Putamen (tissue), 1 donor: ENCODE measurements at places on chromosomes 1 and 21.

- no peak for DNase-seq
Measured at GRCh38 chr1:172148213-172148612, 272.3 kb upstream of the C1orf105 start.

GRCh38 chr1:53145619-53145941 lies 3.1 kb upstream of the SLC1A7 start:
- no peak for DNase-seq

DNA sequence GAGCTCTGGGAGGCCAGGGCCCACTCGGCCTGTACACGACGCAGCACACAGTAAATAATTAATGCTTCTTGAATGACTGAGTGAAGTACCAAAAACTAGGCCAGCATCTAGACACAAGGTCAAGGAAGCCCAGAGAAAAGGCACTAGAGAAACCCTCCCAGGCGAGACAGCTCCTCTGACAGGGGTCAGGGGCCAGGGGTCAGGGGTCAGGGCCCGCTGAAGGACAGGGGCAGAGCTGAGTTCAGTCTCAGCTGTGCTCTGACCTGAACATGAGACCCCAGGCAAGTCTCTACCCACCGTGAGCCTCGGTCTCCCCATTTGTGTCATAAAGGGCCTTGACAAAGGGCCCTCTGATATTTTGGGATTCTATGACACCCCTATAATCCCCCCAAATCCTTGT lies 56.4 kb downstream of the LDLRAD2 start:
- DNase-seq = no peak

- no peak for DNase-seq
Measured at GRCh38 chr1:218546314-218546713, 201.2 kb downstream of the TGFB2 start.

- no peak for DNase-seq
Measured at GRCh38 chr1:235101558-235102258, 26.9 kb downstream of the TOMM20 start.

- DNase-seq = no peak
Measured at GRCh38 chr21:27532076-27532475, 565.2 kb upstream of the ADAMTS5 start.

DNA sequence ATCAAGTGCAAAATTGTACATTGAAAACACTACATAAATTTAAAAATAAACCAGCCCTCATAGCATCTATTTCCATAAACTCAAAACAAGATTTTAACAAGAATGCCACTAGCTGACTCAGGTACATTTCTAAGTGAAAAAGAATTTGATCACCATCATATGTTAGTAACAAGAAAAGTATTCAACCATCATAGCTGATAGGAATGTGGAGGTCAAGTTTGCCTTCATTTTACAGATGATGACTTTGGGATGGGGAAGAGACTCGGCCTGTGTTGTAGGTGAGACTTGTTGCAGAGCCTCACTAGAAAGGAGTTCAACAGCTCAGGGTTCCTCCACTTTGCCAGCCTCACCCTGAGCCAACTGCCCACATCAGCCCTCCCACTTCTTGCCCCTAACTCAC lies 318.8 kb upstream of the FAM78B start:
- DNase-seq = no peak

DNA sequence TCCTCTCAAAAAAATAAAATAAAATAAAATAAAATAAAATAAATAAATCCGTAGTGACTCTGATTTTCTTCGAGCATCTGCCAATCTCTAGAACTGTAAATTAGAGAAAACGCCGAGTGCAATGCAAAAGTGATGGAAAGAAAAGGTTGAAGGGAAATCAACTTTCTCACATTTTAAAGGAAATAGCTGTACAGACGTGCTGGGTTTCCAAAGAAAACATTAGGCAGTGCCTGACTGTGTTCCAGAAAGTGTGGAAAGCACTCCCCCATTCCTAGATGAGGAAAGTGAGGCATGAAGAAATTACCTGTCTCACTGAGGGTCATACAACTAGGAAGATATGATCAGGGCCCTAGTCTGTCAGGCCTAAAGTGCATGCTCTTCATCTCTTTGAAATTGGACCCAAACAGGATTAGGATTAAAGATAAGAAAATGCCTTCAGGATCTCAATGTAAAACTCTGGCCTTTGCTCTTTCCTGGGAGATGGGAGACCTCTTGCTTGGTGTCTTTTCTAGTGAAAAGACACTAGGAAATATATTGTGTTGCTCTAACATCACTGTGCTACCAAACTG lies 1.8 kb upstream of the PTPN14 start:
- no peak for DNase-seq

GRCh38 chr1:150876119-150876454 lies 312 bp downstream of the ARNT start:
- no peak for DNase-seq

GRCh38 chr1:228937851-228938536 lies 202.7 kb downstream of the RHOU start:
- peak; percentile 30 for DNase-seq

DNA sequence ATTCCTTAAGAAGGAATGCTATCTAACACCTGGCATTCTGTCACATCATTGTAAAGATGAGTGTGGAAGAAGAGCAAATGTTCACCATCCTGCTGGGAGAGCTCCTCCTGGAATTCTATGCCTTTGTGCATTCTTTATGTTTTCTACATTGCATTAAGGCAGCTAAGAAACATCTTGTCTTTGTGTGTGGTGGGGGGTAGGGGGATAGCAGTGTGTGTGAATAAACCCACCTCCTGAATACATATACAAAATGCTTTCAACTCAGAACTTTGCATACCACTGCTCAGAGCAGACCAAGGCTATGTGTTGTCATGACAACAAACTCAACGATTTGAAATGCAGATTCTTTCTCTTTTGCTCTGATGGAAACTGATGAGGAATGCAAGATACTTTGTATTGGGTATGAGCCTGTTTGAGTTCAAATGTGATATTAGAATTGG lies 193.6 kb upstream of the KAZN start:
- DNase-seq = no peak

GRCh38 chr1:51878308-51878615 lies 265 bp downstream of the NRDC start:
- no peak for DNase-seq

DNA sequence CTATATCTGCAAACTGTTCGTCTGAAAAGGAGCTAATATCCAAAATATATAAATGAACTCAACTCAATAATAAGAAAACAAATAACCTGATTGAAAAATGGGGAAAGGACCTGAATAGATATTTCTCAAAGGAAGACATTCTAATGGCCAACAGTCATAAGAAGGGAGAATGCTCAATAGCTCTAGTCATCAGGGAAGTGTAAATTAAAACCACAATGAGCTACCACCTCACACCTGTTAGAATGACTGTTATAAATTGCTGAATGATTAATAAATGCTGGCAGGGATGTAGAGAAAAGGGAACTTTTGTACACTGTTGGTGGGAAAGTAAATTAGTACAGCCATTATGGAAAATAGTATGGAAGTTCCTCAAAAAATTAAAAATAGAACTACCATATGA lies 21.2 kb upstream of the C1orf115 start:
- no peak for DNase-seq

DNA sequence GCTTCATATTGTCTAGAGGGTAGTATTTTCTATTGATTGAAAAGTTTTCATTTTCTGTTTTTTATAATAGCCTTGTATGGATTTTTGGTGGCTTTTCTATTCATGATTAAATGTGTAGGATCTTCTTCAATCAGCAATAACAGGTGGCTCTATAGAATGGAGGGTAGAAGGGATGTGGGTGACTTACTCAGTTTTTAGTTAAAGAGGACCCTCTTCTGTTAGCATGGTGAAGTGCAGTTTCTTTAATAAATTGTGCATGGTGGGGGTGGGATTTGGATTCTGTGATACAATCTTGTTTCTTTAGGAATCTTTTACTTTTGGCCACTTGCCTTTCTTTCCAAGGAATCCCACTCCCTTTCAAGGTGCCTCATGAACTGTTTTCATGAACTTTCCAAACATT lies 64.7 kb downstream of the SLC35A3 start:
- peak; percentile 14 for DNase-seq

GRCh38 chr1:210143465-210144062 lies 89.0 kb upstream of the SERTAD4 start:
- peak; percentile 51 for DNase-seq

GRCh38 chr21:46211376-46211775 lies 17.2 kb downstream of the LSS start:
- DNase-seq = no peak

- DNase-seq = no peak
Measured at GRCh38 chr1:84845357-84845756, 47.6 kb downstream of the LPAR3 start.

GRCh38 chr21:15060543-15061175 lies 4.1 kb downstream of the NRIP1 start:
- no peak for DNase-seq

DNA sequence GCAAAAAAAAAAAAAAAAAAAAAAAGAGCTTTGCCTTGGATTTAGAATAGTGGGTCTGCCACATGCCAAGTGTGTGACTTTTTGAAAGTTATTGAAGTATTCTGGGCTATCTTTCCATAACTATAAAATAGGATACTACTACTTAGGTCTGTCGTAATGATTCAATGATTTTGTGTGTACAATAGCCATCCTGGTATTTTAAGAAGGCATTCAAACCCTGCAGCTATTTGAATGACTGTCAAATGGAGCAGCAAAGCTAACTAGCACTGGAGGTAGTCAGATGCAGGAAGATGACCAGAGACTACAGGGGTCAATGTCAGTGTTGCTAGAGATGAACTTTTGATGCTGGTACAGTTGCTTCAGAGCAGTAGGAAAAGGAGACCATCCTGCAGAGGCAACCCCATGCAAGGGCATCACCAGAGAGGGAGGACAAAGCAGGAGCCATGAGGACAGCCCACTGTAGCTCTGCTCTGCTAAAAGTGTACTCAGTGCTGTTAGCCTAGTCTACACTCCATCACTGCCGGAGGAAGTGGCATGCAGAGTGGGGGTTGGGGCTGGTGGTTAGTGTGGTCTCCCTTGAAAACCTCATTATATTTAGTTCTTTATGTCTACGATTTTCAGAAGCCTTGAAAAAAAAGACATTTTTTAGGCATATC lies 29.0 kb downstream of the DUSP10 start:
- no peak for DNase-seq

- DNase-seq = no peak
Measured at GRCh38 chr21:46299167-46299566, 13.0 kb downstream of the YBEY start.

GRCh38 chr1:27383039-27383605 lies at the start of gene CD164L2:
Gene CD164L2 (minus strand): TSS chr1:27383333. CDS start chr1:27383239, 94 bp downstream.
- no peak for DNase-seq

- DNase-seq = no peak
Measured at GRCh38 chr1:20896826-20897225, 109.7 kb upstream of the HP1BP3 start.

GRCh38 chr1:92577261-92577895 lies 90.7 kb upstream of the GFI1 start:
- no peak for DNase-seq

- no peak for DNase-seq
Measured at GRCh38 chr1:8862528-8862927, 16.0 kb downstream of the ENO1 start.

GRCh38 chr1:237873487-237874211 lies 17.1 kb downstream of the ZP4 start:
- DNase-seq = no peak

DNA sequence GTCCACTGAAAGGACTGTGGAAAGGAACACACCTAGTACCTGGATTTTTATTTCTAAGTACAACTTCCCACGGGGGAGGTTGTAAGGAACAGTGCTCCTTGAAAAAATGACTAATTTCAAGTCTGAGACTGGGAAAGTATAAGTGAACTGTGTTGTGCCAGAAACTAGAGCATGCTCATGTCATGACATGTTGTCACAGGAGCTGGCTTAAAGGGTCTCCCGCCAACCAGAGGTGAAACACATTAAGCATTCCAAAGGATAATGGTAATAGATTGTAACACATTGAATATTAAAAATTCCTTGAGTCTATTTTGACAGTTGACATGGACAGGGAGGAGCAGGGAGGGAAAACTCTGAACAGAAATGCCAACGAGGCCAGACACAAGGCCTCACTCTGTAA lies 6.3 kb downstream of the ATP2B4 start:
- no peak for DNase-seq

- no peak for DNase-seq
Measured at GRCh38 chr1:184504040-184504954, 117.5 kb downstream of the C1orf21 start.

DNA sequence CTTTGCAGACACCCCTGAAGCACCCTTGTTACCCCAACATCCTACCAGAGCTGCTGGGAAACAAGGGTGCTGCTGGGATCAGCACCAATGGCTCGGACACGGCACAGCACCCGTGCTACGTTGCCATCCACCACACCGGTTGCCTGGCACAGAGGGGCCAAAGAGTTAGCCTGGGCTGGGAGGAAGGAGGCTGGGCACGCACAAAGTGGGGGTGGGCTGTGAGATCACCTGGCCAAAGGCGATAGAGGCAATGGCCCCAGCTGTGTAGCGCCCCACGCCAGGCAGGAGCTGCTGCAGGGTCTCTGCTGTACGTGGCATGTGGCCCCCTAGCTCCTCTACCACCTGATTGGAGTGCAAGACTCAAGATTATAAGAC lies 5.6 kb downstream of the HPDL start:
- DNase-seq = no peak

DNA sequence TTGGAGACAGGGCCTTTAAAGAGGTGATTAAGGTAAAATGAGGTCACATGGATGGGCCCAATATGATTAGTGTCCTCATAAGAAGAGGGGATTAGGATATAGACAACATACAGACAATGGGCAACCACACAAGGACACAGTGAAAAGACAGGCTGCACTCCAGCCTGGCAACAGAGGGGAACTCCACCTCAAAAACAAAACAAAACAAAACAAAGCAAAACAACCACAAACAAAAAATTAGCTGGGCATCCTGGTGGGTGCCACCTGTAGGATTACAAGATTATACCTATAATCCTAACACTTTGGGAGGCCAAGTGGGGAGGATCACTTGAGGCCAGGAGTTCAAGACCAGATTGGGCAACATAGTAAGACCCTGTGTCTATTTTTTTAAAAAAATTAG lies 4.8 kb upstream of the MDM4 start:
- no peak for DNase-seq

GRCh38 chr1:35708441-35708921 lies 10.2 kb downstream of the C1orf216 start:
- DNase-seq = peak; percentile 60

DNA sequence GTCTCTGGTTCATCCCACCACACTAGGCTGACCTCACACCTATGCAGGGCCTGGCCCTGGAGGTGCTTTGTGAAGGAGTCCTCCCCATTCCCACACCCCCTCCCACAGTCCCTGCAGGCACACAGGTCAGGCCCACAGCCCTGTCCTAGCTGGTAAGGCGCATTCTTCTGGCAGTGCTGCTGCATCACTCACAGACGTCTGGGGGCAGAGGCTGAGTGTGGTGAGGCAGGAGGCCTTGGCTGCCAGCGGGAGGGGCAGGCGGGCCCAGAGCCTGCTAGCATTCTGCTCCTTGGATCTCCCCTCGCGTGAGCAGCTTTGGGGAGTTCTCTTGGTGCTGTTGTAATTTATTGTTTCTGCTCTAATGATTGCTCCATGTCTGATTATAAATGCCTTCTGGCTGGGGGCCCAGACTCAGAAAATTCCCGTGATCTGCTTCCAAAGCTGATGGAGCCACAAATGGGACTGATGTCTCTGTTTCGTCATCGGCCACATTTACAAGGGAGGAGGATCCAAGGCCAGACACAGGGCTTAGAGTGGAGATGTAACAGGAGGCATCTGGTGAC lies 62.9 kb downstream of the TRABD2B start:
- DNase-seq = no peak

GRCh38 chr1:151815716-151816327 lies 10.6 kb upstream of the LINGO4 start:
- DNase-seq = no peak

- DNase-seq = no peak
Measured at GRCh38 chr1:154760469-154760933, 109.6 kb downstream of the KCNN3 start.

GRCh38 chr1:1344655-1345361 lies 4.4 kb downstream of the DVL1 start:
- DNase-seq = no peak
